ENCODE measurements at places on chromosomes 2 and 18.

DNA sequence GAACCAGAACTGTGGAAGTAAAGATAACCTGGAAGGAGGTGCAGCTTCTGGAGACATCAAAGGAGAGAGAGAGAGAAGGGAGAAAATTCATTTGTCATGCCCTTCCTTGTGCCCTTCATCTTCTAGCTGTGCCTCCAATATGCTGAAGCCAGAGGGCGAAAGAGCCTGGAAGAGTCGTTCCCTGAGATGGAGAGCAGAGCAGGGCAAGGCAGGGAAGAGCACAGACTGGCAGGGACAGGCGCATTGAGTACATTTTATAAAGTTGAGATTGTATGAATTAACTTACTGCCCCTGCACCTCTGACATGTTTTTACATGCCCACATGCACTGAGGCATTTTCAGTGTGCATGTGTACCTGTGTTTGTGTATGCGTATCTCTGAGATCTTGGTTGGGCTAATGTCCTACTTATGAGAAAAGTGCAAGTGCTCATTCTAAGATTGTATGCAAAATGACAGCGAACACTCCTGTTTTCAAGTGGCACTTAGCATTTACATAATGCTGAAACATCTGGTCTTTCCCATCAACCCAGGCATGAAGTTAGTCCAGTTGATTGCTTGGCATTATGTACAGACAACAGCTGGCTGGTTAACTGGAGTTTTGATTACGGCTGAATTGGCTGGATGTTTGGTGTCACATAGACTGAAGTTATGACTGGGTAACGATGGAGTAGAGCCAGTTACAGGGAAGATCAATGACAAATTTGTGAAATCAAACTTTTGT lies 23.7 kb upstream of the MMADHC start:
- no peak for DNase-seq

DNA sequence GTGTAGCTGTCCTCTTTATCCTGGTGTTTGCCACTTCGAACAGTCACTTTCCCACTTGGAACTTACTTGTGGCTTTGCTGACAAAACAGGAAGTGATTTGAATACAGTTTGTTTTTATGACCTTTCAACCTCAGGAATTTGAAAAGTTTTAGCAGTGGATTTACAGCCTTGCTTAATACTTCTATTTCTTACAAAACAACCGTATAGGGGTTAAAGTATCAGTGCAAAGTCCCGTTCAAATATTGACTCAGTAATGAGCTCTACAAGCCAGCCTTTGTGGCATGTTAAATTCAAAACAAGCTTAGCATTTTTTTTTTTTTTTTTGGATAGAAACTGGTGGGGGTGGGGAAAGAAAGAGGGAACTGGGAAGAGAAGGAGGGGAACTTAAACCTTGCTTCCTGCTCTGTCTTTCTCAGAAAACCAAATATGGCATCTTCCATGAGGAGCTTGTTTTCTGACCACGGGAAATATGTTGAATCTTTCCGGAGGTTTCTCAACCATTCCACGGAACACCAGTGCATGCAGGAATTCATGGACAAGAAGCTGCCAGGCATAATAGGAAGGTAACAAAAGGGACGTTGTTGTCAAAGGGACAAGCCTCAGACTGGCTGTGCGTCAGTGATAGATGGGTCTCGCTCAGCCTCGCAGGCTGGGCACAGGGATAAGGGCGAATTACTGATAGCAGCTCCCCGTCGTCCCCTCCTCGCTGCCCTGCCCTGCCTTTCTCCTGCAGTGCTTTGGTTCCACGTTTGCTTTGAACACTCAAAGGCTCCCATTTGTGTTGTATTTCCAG lies at the start of gene HNMT:
HNMT (plus strand) TSS at position 408 of the 793 bp plus-strand sequence; CDS start at position 427, 19 bp downstream.
- DNase-seq, result no peak

GRCh38 chr18:3283908-3284307 lies 22.0 kb downstream of the MYL12B start:
- DNase-seq, result no peak

- no peak for DNase-seq
Measured at GRCh38 chr2:223071139-223071538, 19.1 kb downstream of the KCNE4 start.
